ENCODE measurements at places on chromosomes 3 and 15.

GRCh38 chr3:51549311-51549710, 10.8 kb downstream of the RAD54L2 start:
- no peaks in the 10 kb centered on the region for H3K36me3 ChIP-seq
- no peak overlapping the region for H3K27ac ChIP-seq
- DNase-seq: no peak
- H3K27me3 ChIP-seq: no peaks in the 10 kb centered on the region
- H3K4me3 ChIP-seq: no peak overlapping the region

GRCh38 chr3:194276768-194277103, 74.4 kb downstream of the CPN2 start:
- no peak overlapping the region for H3K27ac ChIP-seq
- no peak for DNase-seq
- H3K27me3 ChIP-seq: no peaks in the 10 kb centered on the region
- no peaks in the 10 kb centered on the region for H3K4me1 ChIP-seq
- no peak overlapping the region for H3K4me3 ChIP-seq
- H3K36me3 ChIP-seq: no peaks in the 10 kb centered on the region

DNA sequence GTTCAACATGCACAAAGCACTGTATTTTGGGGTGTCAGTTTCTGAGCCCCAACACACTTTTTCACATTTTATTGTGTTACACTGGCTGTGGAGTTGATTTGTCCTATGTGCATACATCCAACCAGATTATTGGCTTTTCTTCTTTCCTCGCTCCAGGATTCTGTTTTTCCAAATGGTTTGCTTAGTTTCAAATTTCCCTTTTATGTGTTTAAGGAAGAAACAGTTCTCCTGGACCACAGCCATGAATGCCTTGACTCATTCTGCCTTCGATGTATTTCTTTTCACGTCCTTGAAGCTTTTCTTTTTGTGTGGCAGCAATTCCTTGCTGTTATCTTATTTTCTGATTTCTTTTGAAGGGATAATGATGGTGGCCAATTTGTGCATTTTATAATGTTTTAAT, 53.8 kb downstream of the CACNA2D3 start:
- no peak overlapping the region for H3K4me3 ChIP-seq
- no peak overlapping the region for H3K27ac ChIP-seq
- no peaks in the 10 kb centered on the region for H3K4me1 ChIP-seq
- no peaks in the 10 kb centered on the region for H3K36me3 ChIP-seq
- H3K27me3 ChIP-seq: no peaks in the 10 kb centered on the region

- no peak for DNase-seq
- no peak within 1 kb of the TSS for H3K27ac ChIP-seq
- H3K27me3 ChIP-seq: peaks cover 31% of the 10 kb centered on the region
- no peaks in the 10 kb centered on the region for H3K36me3 ChIP-seq
Measured at GRCh38 chr3:127822041-127822681, at the start of gene MGLL. Gene MGLL (minus strand): TSS chr3:127822515. CDS start chr3:127822318, 197 bp downstream.

DNA sequence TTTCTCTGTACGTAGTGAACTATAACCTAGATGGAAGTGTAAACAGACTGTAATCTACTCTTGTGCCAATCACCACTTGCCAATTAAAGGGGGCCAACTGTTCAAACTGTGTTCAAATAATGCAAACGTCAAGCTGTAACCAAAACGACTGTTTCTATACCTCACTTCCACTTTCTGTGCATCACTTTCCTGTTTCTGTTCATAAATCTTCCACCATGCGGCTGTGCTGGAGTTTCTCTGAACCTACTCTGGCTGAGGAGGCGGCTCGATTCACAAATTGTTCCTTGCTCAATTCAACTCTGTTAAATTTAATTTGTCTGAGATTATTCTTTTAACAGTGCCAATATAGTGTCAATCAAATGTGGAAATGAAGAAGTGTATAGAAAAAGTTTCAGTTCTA, 206.7 kb upstream of the TBC1D5 start:
- H3K36me3 ChIP-seq: no peaks in the 10 kb centered on the region
- H3K27me3 ChIP-seq: no peaks in the 10 kb centered on the region
- no peak overlapping the region for H3K4me3 ChIP-seq

DNA sequence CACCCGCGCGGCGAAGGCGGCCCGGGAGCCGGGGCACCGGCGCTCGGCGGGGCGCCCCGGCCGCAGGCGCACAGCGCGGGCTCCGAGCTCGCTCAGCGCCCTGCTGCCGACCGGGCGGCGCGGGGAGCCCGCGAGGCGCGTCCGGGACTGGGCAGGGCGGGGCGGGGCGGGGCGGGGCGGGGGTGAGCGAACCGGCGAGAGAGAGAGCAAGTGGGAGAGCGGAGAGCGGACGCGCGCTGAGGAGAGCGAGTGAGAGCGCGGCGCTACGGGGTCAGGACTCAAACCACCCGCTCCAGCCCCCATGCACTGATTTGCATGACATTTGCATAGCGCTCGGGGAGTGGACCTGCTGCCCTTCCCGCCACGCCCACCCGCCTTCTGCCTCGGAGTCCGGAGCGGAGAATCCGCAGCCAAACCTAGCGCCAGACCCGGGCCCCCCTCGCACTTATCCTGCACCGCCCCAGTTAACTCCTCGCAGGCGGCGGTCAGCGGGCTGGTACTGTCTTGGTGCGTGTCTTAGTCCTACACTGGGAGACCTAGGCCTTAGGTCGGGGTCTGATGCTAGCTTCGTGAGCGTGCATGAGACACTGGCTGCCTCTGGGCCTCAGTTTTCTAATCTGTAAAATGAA, at the start of gene MYLK:
Gene MYLK (minus strand): TSS at position 130 of the 629 bp plus-strand sequence. CDS start 90,491 bp downstream, outside the sequence.
- no peak within 1 kb of the TSS for H3K27ac ChIP-seq
- H3K36me3 ChIP-seq: no peaks in the 10 kb centered on the region
- H3K4me3 ChIP-seq: peak within 1 kb of the TSS; percentile 89
- DNase-seq: peak; percentile 87
- H3K27me3 ChIP-seq: no peaks in the 10 kb centered on the region

DNA sequence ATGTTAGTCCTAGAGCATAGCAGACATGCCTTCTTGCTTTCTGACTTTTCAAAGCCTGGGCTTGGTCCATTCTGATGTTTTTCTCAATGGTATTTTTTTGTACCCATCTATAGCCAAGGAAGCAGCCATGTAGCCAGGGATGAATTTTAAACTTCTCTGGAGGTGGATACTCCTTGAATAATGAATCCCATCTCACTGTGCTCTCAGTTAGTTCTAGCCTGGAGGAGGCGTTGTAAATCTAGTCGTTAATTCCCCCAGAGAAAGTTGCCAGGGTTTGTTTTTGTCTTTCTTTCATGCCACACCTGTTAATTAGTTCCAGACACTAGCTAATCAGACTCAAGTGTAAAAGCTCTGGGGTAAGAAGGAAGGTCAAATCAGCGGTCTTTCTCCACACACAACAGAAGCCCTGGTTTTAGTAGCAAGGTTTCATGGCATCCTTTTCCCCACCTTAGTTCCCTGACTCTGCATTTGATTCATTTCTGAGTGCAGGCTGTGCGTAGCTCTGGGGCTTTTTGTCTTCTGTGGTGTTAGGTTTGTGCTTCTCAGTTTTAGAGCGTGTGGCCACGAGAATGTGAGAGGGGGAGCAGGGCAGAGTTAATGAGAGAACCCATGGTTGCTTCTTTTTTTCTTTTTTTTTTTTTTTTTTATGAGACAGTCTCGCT, 19.7 kb downstream of the PTPRG start:
- H3K27me3 ChIP-seq: no peaks in the 10 kb centered on the region
- no peak for DNase-seq
- H3K4me3 ChIP-seq: no peak overlapping the region
- H3K4me1 ChIP-seq: peaks cover 25% of the 10 kb centered on the region
- H3K36me3 ChIP-seq: no peaks in the 10 kb centered on the region

DNA sequence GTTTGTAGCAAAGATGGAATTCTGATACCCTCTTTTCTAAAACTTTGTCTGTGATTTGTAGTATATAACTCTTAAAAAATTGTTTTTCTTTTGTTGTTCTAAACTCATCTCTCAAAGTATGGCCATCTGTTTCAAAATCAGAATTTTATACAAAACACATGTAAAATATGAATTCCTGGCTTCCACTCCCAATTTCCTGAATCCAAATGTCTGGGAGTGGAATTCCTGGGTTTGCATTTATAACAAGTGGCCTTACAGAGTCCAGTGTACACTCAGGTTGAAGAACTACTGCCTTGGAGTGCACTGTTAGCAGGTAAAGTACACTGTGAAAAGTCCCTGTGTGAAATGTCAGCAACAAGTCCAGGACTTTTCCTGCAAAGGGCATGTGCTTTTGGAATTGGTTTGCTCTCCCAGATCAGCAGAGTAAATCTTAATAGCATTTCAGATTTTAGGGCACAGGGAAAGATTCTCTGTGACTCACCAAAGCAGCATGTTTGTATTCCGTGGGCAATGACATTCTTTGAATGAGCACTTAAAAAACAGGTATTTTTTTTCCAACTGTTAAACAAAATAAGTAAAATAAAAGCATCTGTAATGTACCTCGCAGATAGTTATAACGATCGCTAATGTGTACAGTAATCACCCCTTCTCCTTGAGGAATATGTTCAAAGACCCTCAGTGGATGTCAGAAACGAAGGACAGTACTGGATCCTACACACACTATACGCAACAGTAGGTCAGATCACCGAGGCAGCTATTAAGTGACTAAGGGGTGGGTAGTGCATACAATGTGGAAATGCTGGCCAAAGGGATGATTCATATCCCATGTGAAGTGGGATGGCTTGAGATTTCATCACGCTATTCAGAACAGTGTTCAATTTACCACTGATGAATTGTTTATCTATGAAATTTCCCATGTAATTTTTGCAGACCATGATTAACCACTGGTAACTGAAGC, 2.0 kb upstream of the CLDN16 start:
- no peaks in the 10 kb centered on the region for H3K36me3 ChIP-seq
- no peak overlapping the region for H3K27ac ChIP-seq
- H3K27me3 ChIP-seq: no peaks in the 10 kb centered on the region
- H3K4me1 ChIP-seq: no peaks in the 10 kb centered on the region
- H3K4me3 ChIP-seq: no peak overlapping the region

- no peak overlapping the region for H3K27ac ChIP-seq
- DNase-seq: no peak
- no peaks in the 10 kb centered on the region for H3K36me3 ChIP-seq
Measured at GRCh38 chr3:122355612-122356011, 27.4 kb downstream of the MIX23 start.

DNA sequence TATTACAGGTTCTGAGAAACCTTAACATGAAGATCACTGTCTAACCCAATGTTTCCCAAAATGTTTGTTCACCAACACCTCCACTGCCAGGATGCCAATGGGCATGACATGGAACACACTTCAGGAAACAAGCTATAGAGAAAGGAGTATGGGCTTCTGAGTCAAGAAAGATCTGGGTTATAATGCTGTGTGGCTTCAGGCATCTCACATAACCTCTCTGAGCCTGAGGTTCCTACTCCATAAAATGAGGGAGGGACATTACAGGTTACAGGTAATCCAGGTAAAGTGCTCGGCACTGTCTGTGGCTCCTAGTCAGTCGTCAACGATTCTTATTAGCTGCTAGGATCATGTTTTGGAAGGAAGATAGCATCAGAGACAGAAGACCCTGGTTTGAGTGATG, 126.4 kb upstream of the SMAD3 start:
- H3K36me3 ChIP-seq: no peaks in the 10 kb centered on the region
- H3K27me3 ChIP-seq: no peaks in the 10 kb centered on the region
- peaks cover 3% of the 10 kb centered on the region for H3K4me1 ChIP-seq
- DNase-seq: no peak

- no peaks in the 10 kb centered on the region for H3K27me3 ChIP-seq
- no peak overlapping the region for H3K27ac ChIP-seq
- no peak for DNase-seq
- no peaks in the 10 kb centered on the region for H3K36me3 ChIP-seq
- H3K4me1 ChIP-seq: peaks cover 32% of the 10 kb centered on the region
- H3K4me3 ChIP-seq: no peak overlapping the region
Measured at GRCh38 chr15:77507911-77508310, 87.2 kb downstream of the HMG20A start.

DNA sequence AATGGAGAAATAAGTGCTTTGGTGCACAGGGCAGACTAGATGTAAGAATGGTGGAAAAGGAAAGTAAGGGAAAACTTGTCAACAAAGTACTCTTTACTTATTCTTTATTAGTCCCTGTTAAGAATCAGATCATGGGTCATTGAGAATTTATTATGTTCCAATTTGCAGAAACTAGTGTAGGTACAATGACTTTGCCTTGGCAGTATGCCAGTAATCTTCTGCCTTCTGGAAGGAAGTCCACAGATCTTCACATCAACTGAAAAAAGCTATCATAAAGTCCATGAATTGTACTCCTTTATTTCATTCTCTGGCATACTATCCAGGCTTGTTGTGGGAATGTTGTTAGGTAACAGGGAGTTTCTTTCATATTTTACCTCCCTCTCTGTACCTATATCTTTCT, 88.2 kb upstream of the FLNB start:
- H3K27ac ChIP-seq: no peak overlapping the region
- H3K4me1 ChIP-seq: no peaks in the 10 kb centered on the region
- no peak overlapping the region for H3K4me3 ChIP-seq
- no peak for DNase-seq
- peaks cover 22% of the 10 kb centered on the region for H3K36me3 ChIP-seq

DNA sequence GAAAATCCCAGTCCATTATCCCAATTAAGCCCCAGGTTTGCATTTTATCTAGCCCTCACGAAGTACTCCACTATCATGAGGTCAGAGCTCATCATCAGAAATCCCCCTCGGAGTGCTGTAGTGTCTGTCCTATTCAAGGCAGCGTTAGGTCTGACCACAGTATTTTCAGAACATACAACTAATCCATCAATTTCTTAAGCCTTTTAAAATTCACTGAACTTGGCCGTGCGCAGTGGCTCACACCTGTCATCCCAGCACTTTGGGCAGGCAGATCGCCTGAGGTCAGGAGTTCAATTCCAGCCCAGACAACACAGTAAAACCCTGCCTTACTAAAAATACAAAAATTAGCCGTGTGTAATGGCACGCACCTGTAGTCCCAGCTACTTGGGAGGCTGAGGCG, 11.9 kb downstream of the VGLL4 start:
- H3K4me3 ChIP-seq: no peak overlapping the region
- no peaks in the 10 kb centered on the region for H3K27me3 ChIP-seq
- peaks cover 4% of the 10 kb centered on the region for H3K4me1 ChIP-seq

DNA sequence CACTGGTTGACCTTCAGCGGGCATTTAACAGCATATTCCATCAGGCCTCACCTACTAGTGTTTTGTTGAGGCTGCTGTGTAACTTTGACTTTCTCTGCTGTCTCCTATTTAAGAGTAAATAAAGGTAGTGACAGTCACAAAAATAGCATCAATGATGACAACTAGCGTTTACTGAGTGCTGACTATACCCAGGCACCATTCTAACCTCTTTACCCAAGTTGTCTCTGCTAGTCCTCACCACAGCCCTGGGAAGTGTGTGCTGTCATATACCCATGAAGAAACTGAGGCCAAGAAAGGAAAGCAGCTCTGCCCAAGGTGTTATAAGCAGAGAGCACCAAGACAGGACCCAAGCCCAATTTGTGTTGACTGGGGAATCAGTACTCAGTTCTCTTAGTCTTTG, 286.4 kb upstream of the CTDSPL start:
- no peak overlapping the region for H3K4me3 ChIP-seq
- no peaks in the 10 kb centered on the region for H3K36me3 ChIP-seq
- H3K4me1 ChIP-seq: no peaks in the 10 kb centered on the region
- DNase-seq: no peak

GRCh38 chr15:49288391-49288790, 118.3 kb downstream of the GALK2 start:
- DNase-seq: no peak
- no peaks in the 10 kb centered on the region for H3K27me3 ChIP-seq
